ENCODE measurements at places on chromosomes 2 and 18.
A peak's percentile ranks its signal among the peaks of the same experiment; 100 is the strongest.

- DNase-seq, result no peak
Measured at GRCh38 chr2:210503725-210504191, 27.2 kb upstream of the LANCL1 start.

DNA sequence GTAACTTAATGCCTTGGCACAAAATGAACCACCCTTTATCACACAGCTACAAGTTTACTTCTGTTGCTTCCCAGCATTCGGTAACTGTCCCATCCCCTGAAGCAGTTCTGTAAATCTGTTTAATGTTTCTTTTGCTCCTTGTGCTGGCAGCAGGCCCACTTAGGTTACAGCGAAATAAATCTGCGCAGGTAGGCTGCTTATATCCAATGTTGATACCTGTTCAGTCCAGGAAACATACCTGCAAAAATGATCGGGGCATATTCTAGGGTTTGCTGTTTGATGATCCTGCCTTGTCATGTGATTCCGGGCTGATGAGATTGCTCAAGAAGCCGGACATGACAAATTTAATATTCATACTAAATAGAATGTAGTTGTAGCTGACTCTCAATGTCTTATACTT lies 23.3 kb downstream of the PELI1 start:
- DNase-seq, result no peak

DNA sequence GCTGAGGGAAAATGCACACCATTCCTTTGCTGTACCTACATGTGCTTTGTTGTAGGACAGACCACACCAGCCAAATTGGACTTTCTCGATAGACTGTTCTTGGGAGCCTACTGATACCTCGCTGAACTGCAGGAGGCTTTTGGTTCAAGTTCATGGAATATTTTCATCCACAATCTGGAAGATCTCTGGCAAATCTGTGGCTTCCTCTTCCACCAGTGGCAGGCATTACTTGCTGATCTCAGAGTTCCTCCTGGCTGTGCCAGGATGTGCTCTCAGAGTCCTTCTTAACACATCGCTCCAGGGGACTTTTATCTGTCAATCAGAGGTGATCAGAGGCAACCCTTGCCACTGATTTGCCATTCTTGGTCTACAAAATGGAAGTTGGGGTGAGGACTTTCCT lies 87.7 kb downstream of the PTGR3 start:
- DNase-seq, result no peak

DNA sequence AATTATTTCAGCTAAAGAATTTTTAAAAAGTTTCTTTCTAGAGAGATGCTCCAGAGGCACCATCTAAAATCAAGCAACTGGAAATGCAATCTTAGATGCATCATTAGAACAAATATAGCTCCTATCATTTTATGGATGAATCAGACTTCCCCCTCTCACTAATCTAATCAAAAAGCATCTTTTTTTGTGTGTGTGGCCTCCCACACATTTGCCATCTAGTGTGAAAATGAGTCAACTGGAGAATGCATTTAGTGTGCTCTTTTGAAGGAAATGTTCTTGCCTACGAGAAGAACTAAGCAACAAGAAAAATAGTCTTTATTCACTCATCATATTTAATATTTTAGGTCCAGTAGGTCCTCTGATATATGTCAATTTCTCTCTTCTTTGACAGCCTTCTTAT lies 39.5 kb upstream of the FIGN start:
- DNase-seq, result no peak

DNA sequence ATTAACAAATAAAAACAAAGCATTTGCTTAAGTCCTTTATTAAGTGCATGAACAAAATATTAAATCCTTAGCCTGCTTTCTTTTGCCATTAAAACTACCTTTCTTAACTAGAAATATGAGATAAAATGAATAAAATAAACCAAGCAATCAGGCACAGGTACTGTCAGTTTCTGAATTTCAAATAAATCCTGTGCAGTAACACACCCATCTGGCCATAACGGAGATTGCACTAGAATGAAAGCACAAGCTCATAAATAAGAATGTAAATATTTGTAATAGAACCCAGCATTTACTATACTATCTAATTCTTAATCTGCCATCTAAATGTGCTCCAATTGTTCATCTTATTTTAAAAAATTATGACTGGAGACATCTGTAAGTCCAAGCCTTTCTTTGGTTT lies 31.9 kb downstream of the PRKRA start:
- DNase-seq, result no peak

DNA sequence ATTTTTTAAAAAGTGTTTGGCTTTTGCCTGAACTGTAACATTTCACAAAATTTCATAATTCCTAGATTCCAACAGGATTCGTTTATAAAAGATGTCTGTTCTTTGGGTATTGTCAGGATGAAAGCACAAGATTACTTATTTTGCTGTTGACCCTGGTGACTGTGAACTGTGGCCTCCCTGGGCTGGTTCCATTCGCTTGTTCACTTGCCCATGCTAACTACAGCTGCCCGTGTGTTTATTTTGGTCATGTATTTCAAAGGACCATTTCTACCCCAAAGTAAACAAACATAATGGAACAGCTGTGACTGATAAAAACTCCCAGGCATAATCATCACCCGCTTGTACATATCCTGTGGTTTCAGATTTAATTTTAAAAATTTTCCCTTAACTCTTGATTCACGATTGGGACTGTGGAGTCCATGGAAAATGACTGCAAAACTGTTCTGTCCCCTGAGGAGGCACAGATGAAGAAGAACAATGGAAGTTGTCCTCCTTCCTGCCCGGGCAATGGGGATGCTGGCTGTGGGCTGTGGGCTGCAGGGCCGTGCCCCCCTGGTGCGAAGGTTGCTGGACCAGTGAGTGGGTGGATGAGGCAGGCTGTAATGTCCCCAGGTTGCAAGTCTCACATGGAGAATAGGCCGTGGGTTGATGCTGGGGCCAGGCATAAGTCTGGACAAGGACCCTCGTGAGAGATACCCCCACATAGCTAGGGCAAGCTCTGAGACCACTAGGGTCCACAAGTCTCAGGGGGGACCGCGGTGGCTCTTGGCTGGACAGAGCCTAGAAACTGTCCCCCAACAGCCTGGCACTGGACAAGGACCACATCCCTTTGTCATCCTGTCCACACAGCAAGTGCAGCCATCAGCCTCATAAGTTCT lies 28.9 kb upstream of the HDAC4 start:
- no peak for DNase-seq

DNA sequence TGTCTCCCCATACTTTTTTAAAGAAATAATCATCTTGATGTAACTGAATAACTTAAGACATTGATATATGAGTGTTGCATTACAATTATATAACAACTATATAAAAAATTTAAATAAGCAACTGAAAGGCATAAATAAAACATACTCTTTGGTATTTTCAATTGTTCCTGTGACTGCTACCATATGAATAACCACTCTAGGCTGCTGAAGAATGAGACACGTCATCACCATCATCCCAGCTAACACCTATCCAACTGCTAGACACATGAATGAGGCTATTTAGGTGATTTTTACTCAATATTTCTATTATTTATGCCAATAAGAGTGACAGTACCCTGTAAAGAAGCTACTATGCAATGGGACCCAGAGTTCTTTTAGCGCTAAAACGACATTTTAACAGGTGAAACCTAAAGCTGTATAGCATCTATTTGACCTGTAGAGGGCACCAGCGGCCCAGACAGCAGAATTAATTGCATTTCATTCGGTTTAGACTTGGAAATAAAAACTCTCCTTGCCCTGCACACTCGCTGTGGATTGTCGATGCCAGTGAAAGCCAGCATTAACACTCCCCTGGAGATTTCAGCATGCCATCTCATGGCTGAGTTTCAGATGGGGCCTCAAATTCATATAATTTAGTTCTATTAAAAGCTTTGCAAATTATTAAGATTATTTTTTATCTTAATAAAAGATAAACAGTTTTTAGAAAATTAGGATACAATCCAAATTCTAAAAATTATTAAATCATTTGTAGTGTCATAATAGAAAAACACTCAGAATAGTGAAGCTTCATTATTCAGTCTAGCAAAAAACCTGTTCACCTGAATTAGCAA lies 89.4 kb upstream of the MAP2 start:
- peak; percentile 1 for DNase-seq

GRCh38 chr2:217326238-217327022 lies 466.6 kb upstream of the TNP1 start:
- no peak for DNase-seq

DNA sequence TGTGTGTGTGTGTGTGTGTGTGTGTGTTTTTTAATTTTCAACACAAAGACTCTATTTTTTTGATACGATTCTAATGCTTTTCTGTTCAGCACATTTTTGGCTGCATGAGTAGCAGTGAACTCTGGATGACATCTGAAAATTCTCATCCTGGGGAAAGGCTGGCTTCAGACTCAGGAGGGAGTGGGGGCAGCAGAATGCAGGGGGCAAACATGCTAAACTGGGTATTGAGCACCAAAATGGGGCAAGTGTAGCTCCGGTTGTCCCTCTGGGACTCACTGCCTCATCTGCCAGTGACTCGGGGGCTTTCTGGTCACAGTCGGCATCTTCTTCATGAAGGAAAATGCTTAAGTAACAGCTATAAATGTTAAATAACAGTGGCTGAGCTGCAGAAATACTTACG lies 116.8 kb upstream of the PID1 start:
- DNase-seq, result no peak

GRCh38 chr2:80852079-80852807 lies 547.7 kb upstream of the LRRTM1 start:
- no peak for DNase-seq

- DNase-seq, result no peak
Measured at GRCh38 chr18:33804258-33804657, 226.2 kb downstream of the ASXL3 start.

- DNase-seq, result no peak
Measured at GRCh38 chr2:181176540-181176939, 196.1 kb downstream of the UBE2E3 start.

- DNase-seq, result no peak
Measured at GRCh38 chr2:203909261-203909967, 27.1 kb upstream of the ICOS start.

- DNase-seq, result no peak
Measured at GRCh38 chr18:32469190-32469651, 1.5 kb downstream of the GAREM1 start.

GRCh38 chr18:52541056-52541455 lies 201.1 kb downstream of the DCC start:
- DNase-seq, result no peak

- no peak for DNase-seq
Measured at GRCh38 chr2:151819920-151820319, 8.3 kb downstream of the ARL5A start.

DNA sequence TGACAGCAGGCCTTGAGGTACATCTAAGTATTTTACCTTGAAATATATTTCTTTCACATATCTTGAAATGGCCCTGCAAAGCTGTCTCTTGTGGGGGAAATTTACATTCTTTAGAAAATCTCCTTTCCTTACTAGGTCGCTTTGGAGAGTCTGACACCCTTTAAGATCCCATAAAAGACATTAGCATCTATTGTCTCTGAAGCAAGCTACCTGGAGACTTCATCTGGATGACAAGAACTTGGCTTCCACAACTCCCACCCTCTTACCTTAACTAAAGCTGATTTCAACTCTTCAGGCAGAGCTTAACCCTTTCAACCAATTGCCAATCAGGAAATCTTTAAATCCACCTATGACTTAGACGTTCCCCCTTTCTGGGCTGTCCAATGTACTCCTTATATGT lies 219.3 kb downstream of the PIEZO2 start:
- DNase-seq, result no peak

DNA sequence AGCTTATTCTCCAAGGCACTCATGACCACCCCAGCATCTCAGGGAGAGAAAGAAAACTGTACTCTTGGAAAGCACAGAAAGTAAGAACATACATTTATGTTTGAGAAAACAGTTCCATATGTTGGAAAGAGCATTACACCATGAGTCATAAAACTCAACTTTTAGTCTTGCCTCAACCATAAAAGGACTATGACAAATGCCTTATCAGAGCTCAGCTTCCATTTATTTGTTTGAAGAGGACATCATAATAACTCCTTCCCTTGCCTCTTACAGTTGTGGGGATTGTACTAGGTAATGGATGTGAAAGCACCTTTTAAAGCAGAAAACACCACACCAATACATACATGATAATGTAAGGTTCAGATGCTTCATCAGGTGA lies 370.8 kb downstream of the LNPK start:
- no peak for DNase-seq

GRCh38 chr2:115976916-115977315 lies 1534.5 kb downstream of the DPP10 start:
- no peak for DNase-seq

- no peak for DNase-seq
Measured at GRCh38 chr2:239532859-239533258, 132.0 kb upstream of the HDAC4 start.

Measured in activated T-helper 1 cell treated with anti-CD3 and anti-CD28 coated beads, Interleukin-12 subunit alpha, Interleukin-12 subunit beta, Interleukin-2, Interleukin-4 antibody, amounts not matched to agents 30 ng/mL and 10 ng/mL and 1 ng/mL, durations not matched to agents 14 hours and 24 hours and 36 hours (primary cell).